ENCODE measurements at places on chromosomes 6 and 20.

DNA sequence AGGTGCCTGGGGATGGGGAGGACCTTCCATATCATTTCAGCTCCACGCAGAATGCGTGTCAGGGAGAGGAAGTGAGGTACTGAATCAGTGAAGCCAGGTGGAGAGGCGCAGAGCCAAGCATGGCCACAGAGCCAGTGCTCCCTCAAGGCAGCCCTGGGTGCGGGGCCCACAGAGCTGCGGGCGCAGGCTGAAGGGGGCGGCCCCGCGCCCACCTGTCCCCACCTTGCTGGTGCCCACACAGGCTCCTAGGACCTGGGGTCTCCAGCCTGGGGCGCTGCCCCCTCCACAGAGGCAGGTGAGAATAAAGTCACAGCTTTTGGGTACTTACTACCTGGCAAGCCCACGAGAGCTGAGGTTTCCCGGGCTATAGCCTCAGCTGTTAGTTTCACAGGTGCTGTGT, 40.0 kb upstream of the GATA5 start:
- no peak for DNase-seq

DNA sequence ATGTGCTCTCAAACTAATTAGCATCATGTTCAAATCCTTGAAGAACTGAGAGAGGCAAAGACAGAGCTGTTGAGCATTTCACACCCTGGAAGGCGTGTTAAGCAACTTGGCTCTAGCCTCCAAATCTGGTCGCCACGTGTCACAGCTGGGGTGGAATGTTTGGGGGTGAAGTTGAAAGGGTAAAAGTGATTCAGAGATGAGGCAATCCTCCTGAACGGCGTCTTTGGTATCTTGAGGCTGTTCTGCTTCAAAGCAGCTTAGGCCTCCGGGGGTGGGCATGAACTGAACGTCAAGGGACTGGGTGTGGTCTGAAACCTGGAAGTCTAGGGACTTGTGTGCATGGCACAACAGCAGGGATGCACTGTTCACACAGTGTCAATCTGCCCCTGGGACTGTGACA, 62.3 kb downstream of the TRAM2 start:
- DNase-seq = no peak

- no peak for DNase-seq
These were observed 895.2 kb upstream of the CITED2 start for GRCh38 chr6:140269591-140270165.

DNA sequence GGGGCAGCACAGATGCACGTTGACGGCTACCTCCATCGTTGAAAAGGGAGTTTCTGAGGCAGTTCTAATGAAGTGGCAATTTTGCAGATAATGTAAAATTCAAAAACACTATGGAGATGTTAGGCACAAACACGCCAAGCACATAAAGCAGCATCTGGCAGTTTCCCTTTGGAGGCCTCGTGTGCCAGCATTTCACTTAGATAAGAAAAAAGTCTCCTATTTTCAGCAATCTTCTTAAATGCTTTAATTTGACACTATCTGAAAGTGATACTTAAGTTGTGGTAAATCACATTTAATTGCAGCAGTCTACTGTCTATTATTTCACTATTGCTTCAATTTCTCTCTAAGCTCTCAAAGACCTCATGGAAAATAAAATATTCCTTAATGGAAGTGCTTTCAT, 125.3 kb upstream of the PROKR2 start:
- no peak for DNase-seq

DNA sequence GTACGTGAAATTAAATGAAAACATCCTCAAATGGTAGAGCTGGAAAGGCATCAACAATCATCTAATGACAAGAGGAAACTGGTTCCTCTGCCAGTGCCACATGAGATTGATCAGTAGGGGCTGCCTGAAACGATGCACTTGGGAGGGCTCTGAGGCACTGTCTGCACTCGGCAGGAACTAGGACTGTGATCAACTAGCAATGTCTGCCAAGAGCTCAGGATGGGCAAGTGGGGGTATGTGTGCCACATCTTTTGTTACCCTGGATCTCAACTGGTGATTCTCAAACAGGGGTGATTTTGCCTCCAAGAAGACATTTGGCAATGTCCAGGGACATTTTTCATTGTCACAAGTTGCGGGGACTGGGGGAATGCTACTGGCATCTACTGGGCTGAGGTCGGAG, 1.9 kb downstream of the BPIFB6 start:
- no peak for DNase-seq

GRCh38 chr20:41657655-41658054, 39.5 kb upstream of the CHD6 start:
- no peak for DNase-seq

- DNase-seq = no peak
These were observed 365.7 kb downstream of the ZFAND3 start for GRCh38 chr6:38185244-38185643.

- DNase-seq = peak; percentile 11
These were observed 67.6 kb downstream of the BLOC1S5 start for GRCh38 chr6:7996538-7997111.

- DNase-seq = no peak
These were observed 41.3 kb downstream of the STK38 start for GRCh38 chr6:36505744-36506534.
